ENCODE measurements at places on chromosomes 12 and 14.

DNA sequence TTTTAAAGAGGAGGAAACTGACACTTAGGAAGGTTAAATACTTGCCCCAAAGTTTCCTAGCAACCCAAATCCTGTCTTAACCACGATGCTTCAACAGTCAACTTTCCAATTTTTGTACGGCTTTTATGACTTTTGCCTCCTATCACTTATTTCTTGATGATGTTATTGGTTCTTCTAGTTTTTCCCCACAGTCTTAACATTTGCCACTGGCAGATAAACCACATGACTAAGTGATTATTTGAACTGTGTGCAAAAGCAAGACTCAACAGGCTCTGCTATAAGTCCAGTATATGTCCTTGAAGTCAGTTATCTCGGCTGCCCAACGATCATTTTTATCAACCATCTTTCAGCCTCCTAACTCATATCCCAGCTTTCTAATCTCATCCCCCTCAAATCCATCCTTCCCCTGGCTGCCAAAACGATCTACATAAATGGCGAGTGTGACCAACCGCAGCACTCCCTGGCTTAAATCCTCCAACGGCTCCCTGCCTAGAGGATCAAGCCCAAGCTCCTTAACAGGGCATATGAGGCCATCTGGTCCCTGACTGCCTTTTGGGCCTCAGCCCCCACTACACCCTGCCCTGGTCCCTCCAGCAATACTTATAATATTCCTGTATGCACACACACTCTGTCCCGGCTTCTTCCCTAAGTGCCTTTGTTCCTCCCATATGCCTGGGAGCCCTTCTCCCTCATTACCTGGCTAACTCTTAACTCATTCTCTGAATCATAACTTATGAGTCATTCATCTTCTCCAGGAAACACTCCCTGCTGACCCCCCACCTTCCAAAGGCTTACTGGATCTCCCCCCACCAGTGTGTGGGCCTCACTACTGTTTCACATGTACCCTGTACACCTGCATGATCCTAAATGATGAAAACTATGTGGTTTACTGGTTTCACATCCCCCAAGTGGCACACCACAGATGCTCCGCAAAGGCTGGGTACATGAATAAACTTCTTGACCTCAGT lies 8.8 kb downstream of the VPS37B start:
- no peak for DNase-seq

GRCh38 chr12:29066011-29066588 lies 83.0 kb upstream of the FAR2 start:
- DNase-seq: no peak

DNA sequence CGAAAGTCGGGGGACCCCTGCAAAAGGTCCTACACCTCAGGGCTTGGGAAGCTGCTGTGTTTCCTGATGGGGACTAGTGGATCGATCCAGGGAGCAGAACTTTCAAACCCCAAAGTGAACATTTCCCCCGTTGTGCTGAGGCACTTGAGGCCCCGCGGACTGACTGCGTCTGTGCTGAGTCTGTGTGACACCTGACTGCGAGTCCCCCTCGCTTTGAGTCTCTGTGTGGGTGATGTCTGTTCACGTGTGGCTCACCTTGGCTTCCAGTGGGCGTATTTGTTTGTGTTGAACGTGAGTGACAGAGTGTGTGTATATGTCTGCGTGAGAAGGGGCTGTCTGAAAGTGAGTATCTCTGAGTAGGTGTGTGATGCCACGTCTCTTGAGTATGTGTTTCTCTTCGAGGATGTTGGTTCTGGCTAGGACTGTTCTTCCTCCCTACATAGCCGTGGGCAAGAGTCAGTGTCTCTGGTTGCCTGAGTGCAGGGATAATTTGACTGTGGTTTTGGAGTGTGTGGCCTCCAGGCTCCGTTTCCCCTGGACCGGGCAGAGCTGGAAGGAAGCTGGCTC lies 1.3 kb downstream of the TEAD4 start:
- DNase-seq: no peak

GRCh38 chr12:47299586-47299985 lies 219.8 kb upstream of the AMIGO2 start:
- DNase-seq: no peak

DNA sequence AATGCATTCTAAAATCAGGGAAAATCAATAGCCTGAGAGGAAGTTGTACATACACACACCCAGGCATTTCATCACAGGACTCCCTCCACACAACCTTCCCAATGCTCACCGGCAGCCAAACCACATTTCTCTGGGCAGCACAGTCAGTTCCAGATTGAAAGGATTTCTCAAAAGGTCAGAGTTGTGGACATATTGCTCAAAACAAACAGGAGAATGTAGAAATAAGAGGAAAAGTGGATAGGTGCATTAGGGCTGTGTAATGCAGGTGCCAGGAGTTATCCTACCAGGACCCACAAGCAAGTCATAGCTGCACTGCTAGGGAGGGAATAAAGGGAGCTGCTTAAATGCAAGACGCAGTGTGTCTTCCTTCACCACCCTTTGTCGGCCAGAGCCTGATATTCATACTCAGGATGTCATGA lies 62.9 kb downstream of the GCH1 start:
- DNase-seq: peak; percentile 45

DNA sequence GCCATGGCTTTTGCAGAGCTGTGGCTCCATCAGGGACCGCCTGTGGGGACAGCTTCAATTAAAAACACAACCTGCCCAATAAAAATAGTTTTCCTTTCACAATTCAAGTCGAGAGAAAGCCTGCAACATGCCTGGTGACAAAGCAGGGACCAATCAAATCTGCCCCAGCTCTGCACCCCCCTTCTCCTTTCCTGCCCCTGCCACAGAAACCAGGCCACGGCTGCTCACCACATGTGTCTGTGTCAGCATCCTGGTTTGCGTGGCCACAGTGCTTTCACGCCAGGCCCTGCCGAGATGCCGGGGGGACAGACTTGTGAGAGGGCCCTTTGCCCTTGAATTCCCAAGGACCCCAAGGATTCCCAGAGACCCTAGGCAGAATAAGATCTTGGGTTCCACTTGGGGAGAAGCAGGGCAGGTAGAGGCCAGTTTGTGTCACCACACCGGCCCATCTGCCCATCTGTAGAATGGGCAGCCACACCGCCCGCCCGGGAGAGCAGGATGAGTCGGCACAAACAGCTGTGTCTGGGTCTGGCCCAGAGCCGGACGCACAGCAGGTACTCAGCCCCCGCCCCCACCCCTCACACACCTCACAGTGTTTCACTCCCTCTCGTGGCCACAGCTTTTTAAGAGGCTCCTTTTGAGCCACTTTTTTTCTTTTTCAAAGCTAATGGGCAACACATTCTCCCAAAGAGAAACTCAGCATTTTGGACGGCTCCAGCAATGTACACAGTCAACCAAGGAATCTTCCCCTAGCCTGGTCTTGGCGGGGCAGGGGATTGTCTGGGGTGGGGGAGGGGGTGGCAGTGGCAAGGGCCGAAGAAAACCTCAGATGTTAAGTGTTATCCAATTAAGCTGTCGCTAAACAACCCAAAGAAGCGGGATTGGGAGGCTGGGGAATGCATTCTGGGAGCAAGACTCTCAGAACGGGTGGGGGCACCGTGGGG lies 41.5 kb downstream of the BCL11B start:
- no peak for DNase-seq

DNA sequence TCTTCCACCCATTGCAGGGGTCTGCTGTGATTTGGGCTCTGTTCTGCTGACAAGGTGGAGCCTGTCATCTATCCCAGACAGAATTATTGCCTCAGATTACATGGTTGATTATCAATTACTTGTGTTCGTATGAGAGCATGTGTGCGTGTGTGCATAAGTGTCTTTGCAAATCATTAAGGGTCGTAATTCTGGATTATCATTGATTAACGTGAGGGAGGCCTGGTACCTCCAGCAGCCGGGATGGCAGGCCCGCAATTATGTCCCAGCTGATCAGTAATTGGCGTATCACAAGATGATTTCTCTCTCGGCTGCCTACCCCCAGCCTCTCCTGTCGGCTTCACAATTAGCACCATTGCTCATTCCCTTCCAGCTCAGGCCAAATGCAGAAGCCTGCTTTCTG lies 29.6 kb upstream of the IRF2BPL start:
- no peak for DNase-seq

- no peak for DNase-seq
Measured at GRCh38 chr12:102816816-102817434, 100.1 kb downstream of the PAH start.

DNA sequence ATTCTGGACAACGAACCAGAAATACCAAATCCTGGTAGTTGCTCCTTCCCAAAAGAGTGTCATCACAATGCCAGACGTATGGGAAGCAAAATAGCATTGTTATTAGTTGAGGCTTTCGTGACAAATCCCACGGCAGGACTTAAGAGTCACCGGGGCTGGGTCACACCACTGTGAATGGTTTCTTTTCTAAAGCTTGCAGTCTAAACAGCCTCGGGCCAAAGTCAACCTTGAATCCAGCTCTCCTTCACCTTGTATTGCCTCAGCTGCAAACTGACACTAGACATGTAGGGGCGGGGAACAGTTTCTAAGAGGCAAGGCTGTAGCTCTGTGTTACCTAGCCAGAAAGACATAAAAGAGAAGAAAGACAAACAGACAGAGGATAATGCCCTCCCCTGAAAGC lies 734.8 kb downstream of the MED13L start:
- DNase-seq: no peak

GRCh38 chr14:52873694-52874093 lies 77.2 kb downstream of the FERMT2 start:
- no peak for DNase-seq

GRCh38 chr12:46438719-46439319 lies 66.2 kb upstream of the SLC38A2 start:
- DNase-seq: no peak

DNA sequence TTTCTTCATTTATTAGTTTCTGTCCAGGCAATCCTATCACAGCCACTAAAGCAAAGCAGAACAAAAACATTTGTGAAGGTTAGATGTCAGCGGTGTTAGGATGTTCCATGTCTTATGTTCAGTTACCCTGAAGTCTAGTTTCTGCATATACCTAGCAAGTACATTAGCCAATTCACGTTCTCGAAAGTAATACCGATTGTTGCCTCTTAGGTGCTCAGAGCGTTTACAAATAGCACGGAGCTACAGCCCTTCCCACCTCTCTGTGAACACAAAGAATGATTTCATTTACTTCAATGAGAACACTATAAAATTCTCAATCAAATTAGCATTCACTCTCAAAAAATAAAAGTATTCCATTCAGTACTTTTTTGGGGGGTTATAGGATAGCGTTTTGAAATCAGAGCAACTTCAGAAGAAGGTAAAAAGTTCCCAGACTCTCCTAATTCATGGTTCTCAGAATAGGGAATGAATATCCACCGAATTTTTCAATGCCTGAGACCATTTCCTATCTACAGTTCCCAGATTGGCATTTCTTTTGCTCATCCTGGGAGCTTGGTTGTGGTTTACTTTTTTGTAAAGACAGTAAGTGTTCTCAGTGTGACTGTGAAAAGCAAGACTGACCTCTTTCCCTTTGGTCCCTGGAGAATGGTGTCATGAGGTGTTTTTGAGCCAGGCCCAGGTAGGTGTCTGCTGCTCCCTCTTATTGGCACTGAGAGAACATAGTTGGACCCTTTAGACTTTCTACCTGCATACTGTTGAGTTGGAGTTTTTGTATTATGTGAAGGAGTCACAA lies 488.0 kb upstream of the RGS6 start:
- DNase-seq: no peak

GRCh38 chr12:101746661-101747060 lies 7.4 kb upstream of the SYCP3 start:
- DNase-seq: no peak

DNA sequence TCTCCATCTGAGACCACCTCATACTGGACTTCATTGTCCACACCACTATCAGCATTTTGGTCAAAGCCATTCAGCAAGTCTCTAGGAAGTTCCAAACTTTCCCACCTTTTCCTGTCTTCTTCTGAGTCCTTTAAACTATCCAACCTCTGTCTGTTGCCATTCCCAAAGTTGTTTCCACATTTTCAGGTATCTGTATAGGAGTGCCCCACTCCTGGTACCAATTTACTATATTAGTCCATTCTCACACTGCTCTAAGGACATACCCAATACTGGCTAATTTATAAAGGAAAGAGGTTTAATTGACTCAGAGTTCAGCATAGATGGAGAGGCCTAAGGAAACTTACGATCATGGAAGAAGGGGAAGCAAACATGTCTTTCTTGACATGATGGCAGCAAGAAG lies 292.2 kb upstream of the ATXN7L3B start:
- DNase-seq: no peak

DNA sequence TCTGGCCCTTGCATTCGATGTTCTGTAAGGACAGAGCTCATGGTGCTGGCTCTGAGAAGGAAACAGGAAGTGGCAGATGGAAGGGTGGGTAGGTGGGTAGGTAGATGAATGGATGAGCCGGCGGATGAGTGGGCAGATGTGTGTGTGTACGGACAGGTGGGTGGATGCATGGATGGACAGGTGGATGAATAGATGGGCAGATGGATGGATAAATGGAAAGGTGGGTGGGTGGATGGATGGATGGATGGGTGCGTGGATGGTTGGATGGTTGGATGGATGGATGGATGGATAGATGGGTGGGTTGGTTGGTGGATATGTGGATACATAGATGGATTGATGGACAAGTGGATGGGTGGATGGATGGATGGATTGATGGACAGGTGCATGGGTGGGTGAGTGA lies 27.6 kb upstream of the PPP1R13B start:
- no peak for DNase-seq

- DNase-seq: no peak
Measured at GRCh38 chr12:98188650-98189077, 326.7 kb upstream of the TMPO start.

- no peak for DNase-seq
Measured at GRCh38 chr14:37985826-37986470, 221.8 kb upstream of the SSTR1 start.

DNA sequence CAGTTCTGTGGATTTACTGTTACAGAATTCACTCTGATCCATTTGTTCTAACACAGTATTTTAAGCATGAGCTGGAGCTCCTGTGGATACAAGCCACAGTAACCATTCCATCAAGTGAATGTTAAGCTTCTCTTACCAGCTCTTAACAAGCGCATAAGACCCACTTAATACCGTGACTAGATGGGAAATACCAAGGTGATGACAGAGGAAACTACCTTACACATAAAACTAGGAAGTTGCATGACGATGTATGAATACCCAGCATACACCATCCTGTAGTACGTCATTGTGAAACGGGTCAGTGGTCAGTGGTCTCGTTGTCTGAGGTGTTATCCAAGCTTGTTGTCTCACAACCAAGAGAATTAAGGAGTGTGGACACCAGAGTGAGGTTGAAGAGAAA lies 2.0 kb upstream of the GALC start:
- DNase-seq: no peak

GRCh38 chr12:39412210-39412609 lies 30.7 kb downstream of the KIF21A start:
- no peak for DNase-seq

DNA sequence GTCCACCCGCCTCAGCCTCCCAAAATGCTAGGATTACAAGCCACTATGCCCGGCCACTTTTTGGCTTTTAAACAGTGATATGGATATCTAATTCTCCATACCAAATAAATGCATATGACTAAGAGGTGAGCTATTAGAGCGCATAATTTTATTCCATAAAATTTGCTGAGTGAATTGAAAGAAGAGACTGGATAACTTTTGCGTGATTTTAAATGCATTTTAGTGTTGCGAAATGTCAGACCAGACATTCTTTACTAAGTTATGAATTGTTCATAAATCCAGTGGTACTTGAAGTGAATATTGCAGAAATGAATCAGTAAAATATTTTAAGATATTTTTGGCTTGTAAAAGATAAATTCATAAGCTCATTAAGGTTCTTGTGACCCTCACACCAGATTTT lies 50.9 kb upstream of the DIP2B start:
- DNase-seq: no peak

Data from HuH-7.5 (cell line).